ENCODE measurements at places on chromosomes 11 and 22. TPM values are rescaled to one million over a fixed set of nuclear protein-coding genes. Genes with fewer than 3 reads are reported as not detected.

The C22orf31 gene
- total RNA-seq = not detected

The SBF1 gene
- total RNA-seq = 79.3 TPM

The CRACR2B gene
- 2.4 TPM for total RNA-seq

The TMEM151A gene
- total RNA-seq = 0.09 TPM

The ASPHD2 gene
- 1.2 TPM for total RNA-seq

Data from bronchial smooth muscle cell (primary cell).